ENCODE measurements at places on chromosomes 2 and 18.

GRCh38 chr2:105803773-105804172 is 59.1 kb downstream of the NCK2 start:
- DNase-seq = no peak

- DNase-seq = no peak
Observed at GRCh38 chr18:36851202-36851590, 22.3 kb downstream of the KIAA1328 start.

GRCh38 chr2:231384970-231385369 is 10.5 kb upstream of the B3GNT7 start:
- no peak for DNase-seq

DNA sequence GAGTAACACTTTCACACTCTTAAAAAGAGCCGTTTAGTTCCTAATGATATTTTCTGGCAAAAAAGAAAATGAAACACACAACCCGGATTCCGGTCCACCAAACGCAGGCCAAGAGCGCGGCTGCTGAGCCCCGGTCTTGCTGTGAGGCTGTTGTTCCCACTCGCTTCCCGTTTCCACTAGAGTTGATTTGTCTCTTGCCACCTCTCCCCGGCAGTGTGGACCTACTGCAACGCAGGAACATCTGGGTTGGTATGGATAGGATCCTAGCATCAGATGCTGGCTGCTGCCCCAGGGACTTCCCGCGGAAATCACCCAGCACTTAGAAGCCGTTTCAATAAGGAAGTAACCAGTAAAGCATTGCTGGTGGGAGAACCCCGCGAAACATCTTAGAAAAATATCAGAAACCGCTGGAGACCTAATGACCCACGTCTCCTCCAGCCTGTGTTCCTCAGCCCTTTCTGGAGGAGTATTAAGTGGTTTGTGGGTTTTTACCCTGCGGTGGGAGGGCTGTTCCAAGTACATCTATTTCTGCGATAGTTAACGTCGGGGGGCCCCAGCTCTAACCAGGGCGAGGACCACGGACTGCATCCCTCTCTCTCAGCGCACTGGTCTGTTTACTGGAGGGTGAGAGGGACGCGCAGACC is 939 bp downstream of the DOCK10 start:
- DNase-seq = peak; percentile 50

DNA sequence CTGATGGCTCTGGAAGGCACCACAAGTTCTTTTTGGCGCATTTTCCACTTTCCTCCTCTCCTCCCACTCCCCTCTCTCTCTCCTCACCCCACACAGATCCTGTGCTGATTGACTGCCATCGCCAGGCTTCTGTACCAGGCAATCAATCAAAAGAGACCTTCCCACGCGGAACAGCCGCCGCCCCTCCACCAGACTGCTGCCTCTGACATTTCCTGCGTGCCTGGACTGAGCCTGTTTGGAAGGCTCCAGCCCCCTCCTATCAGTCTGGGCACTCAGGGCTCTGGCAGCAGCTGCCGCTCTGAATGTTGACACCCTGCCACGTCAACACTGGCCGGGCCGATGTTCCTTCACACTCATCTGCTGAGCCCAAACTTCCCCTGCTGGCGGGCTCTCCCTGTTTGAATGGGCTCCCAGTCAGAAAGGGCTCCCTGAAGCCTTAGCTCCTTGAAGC is 467.7 kb downstream of the EPHA4 start:
- DNase-seq = no peak

DNA sequence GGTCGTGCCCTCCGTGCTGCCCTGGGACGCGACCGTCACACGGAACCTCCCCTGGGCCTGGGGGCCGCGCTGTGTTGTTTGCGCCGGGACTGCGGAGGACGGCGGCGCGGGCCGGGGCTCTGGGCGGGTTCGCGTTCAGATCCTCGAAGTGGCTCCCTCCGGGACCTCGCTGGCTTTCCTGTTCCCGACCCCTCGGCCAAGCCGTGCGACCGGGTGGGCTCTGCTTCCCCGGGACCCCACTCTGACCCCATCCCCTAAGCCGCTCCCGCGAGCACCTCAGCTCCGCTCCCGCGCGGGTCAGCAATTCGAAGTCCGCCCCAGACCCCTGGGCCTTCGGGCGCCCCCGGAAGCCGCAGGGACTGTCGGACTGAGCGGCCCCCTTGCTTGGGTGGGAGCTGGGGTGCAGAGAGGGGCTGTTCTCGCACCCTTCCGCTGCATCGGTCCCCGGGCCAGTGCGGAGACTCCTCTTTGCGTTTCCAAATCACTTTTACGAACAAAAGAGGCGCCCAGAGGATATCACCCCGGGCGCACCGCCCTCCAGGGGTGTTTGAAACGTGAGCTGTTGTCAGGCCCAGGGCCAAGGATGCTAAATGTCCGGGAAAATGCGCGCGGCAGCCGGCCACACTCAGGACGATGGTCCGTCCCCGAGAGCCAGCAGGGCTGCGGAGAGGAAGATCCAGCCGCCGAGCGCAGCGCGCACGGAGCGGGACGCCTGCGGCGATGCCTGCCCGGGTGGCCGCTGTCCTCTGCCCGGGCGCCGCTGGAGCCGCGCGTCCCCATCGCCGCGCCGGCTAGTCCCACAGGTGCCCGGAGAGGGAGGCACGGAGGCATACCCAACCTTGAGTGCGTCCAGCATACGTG is 73.5 kb downstream of the ZCCHC2 start:
- no peak for DNase-seq

- no peak for DNase-seq
Observed at GRCh38 chr2:60098996-60099395, 454.5 kb downstream of the BCL11A start.

DNA sequence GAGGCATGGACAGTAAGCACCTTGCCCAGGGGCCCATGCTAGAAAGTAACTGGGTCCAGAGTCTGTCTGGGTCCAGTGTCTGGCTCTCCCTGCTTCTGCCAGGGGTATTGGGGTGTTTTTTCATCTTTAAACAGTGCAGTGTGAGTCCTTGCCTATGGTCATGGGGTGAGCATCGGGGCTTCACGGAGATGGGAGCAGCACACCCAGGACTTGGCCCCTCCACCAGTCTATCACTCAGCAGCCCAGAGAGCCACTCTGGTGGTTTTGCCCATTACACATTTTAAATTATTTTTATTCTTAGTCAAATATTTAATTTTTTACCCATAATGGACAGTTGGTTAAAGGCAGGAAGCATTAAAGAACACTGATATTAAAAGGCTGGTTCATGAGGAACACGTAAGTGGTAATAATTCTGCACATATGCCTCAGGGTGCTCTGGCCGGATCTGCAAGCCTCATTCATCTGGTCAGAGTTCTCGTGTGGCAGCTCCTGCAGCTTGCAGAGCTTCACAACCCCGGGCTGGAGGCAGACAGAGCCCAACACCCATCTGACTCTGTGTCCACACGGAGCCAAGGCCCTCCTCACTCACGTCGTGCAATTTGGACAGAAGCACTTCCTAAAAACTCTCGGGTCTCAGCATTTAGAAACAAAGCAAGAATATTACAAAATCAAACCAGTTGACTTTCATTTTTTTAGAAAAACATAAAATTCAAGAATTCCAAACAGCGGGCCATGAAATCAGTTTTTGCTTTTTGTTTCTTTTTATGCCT is 204.1 kb downstream of the CTIF start:
- no peak for DNase-seq

- DNase-seq = no peak
Observed at GRCh38 chr18:58694221-58694620, 23.0 kb downstream of the MALT1 start.

GRCh38 chr2:159206736-159207380 is 79.6 kb downstream of the WDSUB1 start:
- DNase-seq = no peak

GRCh38 chr2:11310212-11310611 is 34.2 kb downstream of the ROCK2 start:
- no peak for DNase-seq

Data from stimulated activated CD4-positive, alpha-beta T cell treated with anti-CD3 and anti-CD28 coated beads, TNF-alpha, amount 100 ng/mL, for 1 hour (primary cell).